ENCODE measurements at places on chromosomes 5 and 9.

DNA sequence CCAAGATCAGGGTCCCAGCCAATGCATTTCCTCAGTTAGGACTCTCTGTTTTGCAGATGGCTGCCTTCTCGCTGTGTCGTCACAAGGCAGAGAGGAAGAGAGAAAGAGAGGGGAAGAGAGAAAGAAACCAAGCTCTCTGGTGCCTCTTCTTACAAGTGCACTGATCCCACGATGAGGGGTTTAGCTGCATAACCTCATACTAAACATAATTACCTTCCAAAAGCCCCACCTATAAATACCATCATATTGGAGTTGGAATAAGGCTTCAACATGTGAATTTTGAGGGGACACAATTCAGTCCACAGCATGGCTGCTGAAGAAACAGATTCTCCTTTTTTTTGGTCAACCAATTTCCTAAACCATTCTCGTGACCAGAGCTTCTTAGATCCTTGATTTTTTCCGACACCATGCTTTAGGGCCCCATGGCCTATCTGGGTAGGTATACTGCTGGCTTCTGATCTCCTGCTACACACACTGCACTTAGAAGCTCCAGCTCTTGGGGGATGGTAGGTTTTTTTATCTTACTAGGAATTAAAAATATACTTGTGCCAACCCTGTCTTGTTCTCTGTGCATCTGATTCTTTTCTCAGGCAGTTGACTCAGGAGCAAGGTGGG, 5.1 kb downstream of the CAMK4 start:
- no peak for DNase-seq

GRCh38 chr9:77015327-77016048, 4.0 kb upstream of the FOXB2 start:
- DNase-seq, result no peak

DNA sequence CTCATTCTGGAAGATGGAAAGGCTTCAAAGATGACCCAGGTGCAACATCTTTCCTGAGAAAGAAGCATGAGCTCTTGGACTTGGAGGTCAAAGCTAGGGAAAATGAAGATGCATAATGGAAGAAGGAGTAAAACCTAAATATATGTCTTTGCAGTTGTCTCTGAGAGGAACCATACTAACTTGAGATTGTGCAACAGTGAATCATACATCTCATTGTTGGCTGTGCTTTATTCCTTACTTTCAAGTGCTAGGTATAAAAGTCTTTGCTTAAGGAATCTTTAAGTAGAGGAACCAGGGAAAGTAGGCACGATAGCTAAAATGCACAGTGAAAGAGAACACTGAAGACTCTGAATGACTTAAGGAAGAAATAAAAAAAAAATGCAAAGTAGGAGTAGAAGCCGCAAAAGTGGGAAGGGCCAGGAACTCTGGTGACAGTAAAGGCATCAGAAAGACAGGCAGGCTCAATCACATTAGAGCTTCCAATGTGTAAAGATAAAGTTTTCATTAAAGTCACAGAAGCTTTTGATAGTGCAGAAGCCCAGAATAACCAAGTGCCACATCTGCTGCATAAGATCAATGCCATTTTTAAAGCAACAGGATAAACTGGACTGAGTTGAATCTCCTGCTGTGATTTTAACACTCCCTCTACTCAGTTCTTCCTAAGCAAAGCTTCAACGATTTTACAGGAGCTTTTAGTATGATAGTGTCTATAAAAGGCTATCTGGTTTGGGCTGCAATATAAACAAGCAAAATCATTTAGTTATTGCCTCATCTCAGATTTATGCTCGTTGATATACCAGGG, 432.3 kb upstream of the EDIL3 start:
- no peak for DNase-seq

GRCh38 chr5:154664869-154665268, 90.3 kb upstream of the LARP1 start:
- no peak for DNase-seq

GRCh38 chr9:134361843-134362414, 35.7 kb downstream of the RXRA start:
- DNase-seq, result no peak

- no peak for DNase-seq
Measured at GRCh38 chr9:107342476-107343161, 59.5 kb downstream of the RAD23B start.

GRCh38 chr5:27038476-27038875, at the start of gene CDH9:
TSS of gene CDH9 (minus strand) at chr5:27038586. CDS start at chr5:26988333, 50,253 bp downstream.
- DNase-seq, result no peak

- DNase-seq, result no peak
Measured at GRCh38 chr9:68947842-68948569, 65.9 kb downstream of the PRKACG start.

- DNase-seq, result no peak
Measured at GRCh38 chr5:173925449-173926071, 37.4 kb downstream of the CPEB4 start.

DNA sequence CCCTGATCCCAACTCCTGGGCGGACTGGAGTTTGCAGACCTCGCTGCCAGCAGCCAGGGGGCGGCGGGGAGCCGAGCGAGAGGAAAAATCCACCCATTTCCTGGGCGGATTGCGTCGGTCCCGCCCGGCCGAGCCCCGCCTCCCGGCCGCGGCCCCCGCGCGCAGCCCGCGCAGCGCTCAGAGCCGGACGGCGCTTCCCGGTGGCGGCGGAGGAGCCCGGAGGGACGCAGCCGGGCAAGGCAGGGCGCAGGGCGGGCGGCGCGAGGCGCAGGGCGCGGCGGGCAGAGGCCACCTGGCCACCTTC, at the start of gene OLFM1:
Gene OLFM1, plus strand, starts transcription at position 180 of the 304 bp plus-strand sequence. CDS start 322 bp downstream, outside the sequence.
- DNase-seq, result no peak

DNA sequence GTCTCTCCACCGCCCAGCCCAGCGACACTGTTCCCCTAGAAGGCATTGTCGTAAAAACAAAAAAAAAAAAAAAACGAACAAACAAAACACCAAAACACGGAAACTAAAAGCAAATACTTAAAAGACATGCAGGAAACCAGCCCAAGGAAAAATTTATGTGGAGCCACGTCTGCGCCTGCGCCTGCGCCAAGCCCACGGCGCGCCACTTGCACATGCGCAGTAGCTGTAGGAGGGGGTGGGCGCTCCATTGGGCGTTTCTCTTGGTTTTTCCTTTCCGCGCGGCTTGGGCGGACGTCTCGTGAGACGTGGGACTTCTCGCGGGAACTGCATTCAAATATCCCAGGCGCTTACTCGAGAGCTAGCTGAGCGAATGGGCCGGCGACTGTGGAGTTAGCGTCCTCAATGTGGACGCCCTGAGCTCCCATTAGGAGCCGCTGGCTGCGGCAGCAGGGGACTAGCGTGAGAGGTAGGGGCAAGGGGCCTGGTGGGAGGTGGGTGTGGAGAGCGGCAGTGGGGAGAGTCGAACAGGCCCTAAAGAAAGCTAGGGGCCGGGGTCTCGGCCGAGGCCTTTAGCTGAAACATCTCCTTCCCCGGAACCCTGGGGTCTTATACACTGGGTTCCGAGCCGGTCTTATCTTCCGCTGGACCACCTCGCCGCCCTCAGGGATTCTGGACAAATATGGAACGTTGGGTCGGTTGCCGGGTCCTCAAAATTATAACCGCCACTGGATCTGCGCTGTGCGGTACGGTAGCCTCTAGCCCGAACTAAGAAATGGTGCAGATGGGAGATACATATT, at the start of gene SPDL1:
Gene SPDL1, plus strand, starts transcription at position 350 of the 797 bp plus-strand sequence. CDS start 4,644 bp downstream, outside the sequence.
- peak; percentile 52 for DNase-seq

GRCh38 chr5:134549714-134550113, 24.2 kb downstream of the JADE2 start:
- DNase-seq, result no peak

GRCh38 chr9:136512651-136513071, 29.8 kb upstream of the SEC16A start:
- no peak for DNase-seq

GRCh38 chr5:168960497-168960896, 340.4 kb downstream of the SLIT3 start:
- no peak for DNase-seq

- no peak for DNase-seq
Measured at GRCh38 chr9:121914604-121915303, 178.4 kb downstream of the TTLL11 start.

DNA sequence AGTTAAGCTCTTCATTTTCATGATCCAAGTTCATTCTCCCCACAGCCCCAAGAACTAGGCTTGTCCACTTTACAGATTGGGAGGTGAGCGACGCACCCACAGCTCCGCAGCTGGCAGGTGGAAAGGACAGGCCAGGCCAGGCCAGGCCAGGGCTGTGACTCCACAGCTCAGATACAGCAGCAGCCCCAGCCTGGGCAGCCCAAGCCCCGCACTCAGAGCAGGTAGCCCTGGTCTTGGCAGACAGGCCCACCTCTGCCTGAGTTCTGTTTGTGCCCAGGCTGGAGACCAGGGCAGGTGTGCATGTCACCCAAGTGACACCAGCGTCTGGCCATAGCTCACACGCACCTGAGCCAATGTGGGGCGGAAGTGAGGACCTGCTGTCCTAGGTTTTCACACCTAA, 124.7 kb downstream of the WNK2 start:
- no peak for DNase-seq

- no peak for DNase-seq
Measured at GRCh38 chr5:166695326-166695725, 1596.1 kb upstream of the WWC1 start.

DNA sequence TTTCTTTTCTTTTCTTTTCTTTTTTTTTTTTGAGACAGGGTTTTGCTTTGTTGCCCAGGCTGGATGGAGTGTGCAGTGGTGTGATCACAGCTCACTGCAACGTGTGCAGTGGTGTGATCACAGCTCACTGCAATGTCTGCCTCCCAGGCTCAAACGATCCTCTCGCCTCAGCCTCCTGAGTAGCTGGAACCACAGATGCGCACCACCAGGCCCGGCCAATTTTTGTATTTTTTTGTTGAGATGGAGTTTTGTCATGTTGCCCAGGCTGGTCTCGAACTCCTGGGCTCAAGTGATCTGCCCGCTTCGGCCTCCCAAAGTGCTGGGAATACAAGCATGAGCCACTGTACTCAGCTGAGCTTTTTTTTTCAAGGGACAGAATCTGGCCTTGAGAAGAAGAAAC, 36.8 kb upstream of the TJP2 start:
- no peak for DNase-seq

DNA sequence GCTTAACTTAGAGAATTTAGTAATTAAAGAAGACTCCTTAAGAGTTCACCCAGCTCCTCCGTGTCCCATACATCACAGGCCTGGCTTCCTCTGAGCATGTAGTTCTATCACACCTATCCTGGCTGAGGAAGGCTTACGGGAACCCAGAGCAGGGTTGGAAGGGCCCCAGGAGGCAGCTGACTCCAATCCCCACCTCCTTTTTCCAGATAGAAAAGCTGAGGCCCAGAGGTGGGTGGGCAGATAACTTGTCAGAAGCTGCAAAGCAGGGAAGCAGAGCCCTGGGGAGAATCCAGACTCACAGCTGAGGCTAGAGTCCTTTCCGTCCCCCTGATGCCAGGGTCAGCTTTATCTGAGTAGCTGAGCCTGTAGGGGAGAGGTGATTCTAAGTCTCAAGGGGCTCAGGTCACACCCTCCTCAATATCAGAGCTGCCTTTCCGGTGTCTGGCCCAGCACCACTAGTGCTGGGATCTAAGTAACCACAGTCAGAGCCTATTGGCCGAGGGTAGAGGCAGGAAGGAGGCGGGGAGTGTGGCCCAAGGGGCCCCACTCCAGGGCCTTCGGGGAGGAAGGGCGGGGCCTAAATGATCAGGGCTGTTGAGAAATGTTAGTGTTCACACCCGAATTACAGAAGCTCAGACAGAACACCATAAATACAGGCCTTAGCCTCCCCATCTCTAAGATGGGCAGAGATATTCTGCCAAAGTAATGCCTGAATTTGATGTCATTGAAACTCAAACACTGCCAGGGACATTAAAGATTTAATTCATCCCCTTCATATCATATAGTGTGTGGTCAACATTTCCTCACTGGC, 9.9 kb downstream of the CCDC69 start:
- peak; percentile 64 for DNase-seq

DNA sequence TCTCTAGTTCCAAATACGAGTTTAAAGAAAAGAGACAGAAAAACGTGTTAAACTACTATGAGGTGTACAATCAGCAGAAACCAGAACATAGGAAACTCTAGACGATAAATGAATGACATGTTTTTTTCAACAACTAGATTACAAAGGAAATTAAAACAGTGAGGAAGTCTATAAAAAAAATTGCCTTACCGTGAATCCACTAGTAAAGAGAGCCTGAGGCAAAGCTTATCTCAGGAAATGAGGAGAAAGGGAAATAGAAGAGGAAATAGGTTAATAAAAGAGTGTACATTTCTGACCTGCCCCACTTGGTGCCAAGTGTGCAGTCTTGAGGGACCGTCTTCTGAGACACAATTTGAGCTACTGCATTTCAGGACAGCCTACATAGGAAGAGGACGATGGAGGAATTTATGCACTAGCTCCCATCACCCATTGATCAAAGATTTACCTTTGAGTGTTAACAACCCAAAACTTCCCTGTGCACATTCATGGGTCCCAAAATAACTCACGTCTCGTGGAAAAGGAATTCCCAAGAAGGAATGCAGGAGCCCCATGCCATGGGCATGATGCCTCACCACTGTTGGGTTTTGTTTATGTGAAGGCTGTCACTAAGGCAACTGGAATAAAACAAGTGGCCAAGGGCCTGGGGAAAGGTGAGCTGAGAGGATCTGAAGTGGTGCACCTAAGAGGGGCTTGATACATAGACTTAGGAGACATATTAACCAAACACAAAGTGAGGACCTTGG, 53.6 kb upstream of the SLC1A3 start:
- DNase-seq, result no peak

GRCh38 chr5:109155625-109156024, 254.1 kb downstream of the PJA2 start:
- DNase-seq, result no peak

DNA sequence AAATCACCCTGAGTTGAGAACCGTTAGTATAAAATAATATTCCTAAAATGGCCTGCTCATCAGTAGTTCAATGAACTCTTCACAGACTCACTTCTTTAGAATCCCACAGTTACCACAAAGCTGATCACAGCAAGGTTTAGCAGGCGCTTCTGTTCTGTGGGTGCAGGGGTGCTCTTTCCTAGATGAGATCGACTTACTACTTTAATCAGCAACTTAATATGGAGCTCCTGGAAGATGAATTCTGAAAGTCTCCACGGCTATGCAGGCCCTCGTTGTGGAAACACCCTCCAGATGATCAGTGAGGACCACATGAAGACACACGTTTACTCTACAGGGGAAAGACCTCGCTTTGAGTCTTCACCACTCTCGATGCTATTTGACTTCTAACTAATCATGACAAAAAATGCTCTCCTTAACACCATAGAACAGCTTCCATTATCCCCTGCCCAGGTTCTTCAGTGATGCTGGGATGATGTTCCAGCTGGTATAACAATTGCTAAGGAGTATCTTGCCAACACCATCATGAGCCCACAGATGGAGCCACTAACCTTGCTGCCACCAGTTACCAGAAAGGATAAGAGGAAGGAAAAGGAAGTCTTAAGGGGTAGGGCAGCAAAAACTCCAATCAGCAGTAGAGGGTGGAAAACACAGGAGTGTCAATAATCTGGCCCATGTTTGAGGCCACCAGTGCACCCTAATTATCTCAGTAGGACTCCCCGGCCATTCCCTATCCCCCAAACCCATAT, 17.9 kb upstream of the GPX8 start:
- DNase-seq, result no peak

GRCh38 chr5:10246761-10247160, 2.9 kb downstream of the ATPSCKMT start:
- no peak for DNase-seq
